ENCODE measurements at places on chromosomes 5 and 9. TPM values are rescaled to one million over a fixed set of nuclear protein-coding genes. Genes with fewer than 3 reads are reported as not detected.

GRCh38 chr9:130998597-130999244, 10.3 kb upstream of the LAMC3 start:
- peak; percentile 20 for DNase-seq

DNA sequence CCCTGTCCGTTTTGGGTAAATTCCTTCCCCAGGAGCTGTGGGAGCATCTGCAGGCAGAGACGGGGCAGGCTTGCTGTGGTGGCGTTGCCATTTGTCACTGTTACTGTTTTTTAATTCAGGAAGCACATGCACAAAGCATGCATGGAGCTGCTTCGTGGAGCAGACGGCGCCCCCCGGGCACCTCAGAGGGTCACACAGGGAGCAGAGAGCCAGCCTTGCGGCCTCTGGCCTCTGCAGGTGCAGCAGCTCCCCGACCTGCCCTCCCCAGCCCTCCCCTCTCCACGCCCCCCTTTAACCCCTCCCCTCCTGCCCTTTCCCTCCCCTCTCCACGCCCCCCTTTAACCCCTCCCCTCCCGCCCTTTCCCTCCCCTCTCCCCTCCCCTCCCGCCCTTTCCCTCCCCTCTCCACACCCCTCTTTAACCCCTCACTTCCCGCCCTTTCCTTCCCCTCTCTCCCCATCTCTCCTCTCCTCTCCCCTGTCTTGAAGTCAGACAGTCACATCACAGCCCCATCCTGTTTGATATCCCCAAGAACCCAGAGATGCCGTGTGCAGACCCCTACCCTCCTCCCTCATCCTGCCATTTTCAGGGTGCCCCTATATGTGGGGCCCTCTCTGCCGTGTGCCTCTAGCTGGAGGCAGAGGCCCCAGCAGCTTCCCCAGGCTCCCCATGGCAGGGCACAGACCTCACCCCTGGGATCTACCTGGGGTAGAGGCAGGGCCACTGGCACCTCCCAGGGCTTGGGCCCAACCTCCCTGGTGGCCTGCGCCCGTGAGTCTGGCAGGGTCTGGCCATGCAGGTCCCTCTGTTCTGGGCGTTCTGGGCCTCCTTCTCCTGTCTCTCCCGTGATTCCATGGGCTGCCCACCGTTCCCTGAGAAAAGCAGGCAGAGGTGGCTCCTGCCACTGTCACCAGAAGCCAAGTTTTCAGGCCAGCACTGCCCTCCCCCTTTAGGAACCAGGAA, 29.6 kb upstream of the UBAC1 start:
- peak; percentile 76 for DNase-seq

- no peak for DNase-seq
These were observed 7.9 kb downstream of the PDE6A start for GRCh38 chr5:149936700-149937091.

Gene CYSRT1
- not detected for total RNA-seq

DNA sequence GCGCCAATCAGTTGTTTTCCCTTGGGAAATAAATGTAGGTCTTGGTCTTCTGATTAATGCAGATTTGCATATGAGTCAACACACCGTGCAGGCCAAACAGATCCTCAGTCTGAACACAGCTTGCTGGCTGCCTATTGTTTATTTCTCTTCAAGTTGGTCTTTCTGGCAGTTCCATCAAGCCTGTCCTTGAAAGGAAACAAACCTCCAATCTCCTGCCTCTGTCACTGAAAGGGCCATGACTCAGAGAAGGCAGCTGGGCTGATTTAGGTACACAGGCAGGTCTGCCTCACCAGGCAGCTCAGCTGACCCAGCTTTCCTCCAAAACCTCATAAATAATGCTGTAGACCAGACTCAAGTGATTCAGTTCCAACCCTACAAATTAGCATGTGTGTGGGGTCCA, 175.9 kb downstream of the MAN2A1 start:
- peak; percentile 96 for DNase-seq

DNA sequence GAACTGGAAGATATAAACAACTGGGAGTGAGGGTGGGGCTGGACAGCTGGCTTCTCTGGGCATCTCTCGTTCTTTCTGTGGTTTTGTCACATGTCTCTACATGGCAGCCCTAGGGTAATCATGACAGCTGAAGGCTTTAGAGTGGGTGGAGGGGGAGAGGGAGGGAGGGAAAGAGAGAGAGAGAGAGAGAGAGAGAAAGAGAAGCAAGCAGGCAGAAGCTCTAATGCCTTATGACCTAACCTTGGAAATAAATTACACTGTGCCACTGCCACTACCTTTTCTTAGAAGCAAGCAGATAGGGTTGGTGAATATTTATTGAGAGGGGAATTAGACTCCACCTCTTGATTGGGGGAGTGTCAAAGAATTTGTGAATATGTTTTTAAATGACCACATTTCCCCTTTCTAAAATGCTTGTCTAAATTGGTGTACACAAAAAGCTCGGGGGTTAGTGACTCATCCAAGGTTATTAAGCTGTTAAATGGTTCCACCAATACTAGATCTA, 2.6 kb upstream of the DAPK1 start:
- DNase-seq: peak; percentile 51

DNA sequence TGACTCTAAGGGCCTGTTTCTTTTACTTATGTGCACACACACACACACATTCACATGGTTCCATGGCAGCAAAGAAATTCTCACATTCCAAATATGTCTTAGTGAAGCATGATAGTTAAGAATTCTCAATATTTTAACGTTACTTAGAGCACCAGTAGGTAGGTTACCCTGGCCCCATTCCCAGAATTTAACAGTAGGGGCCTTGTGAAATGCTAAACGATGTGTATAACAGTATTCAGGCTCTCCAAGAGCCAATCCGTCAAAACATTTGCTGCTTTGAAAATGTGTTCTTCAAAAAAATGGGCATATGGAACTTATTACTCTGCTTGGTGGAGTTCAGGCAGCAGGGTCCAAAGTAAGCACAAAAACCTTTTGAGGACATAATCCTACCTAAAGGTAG, 93.7 kb upstream of the DAB2 start:
- DNase-seq: peak; percentile 41

- DNase-seq: no peak
These were observed 382 bp upstream of the CDKN2B start for GRCh38 chr9:22009506-22009867.

Gene HACD4
- not detected for total RNA-seq

- no peak for DNase-seq
These were observed 85.6 kb downstream of the FBXW11 start for GRCh38 chr5:171920765-171921391.

- DNase-seq: no peak
These were observed 8.7 kb upstream of the ARL14EPL start for GRCh38 chr5:116023619-116024018.

Gene GLRA1
- total RNA-seq: not detected

All from Daoy (cell line).